ENCODE measurements at places on chromosomes 13 and 19. TPM values are rescaled to one million over a fixed set of nuclear protein-coding genes. Genes with fewer than 3 reads are reported as not detected.

- no peak for DNase-seq
Observed at GRCh38 chr13:93416736-93417355, 190.2 kb downstream of the GPC6 start.

DNA sequence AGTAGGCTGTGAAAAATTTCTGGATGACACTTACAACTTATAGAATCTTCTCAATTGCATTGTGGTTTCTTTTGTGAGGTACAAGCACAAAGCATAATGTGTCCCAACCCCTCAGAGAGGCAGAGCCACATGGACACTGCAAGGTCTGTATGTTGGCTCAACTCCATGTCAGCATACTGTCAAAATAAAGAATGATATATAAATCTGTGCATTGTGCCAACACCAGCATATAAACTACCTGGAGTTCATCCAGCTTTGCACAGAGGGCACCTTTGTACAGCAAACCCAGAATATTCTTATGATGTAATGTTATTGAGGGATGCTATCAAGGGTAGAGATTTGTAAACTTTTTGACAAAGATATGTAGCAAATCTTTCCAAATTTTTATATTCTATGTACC is 1065.8 kb upstream of the MIR17HG start:
- no peak for DNase-seq

Gene PRTN3
- total RNA-seq, result not detected

Gene RNF6
- 43.8 TPM for total RNA-seq

- DNase-seq, result no peak
Observed at GRCh38 chr19:39064405-39064804, 19.8 kb upstream of the ACP7 start.

Gene CACNG7
- total RNA-seq, result 0.43 TPM

Gene WTIP
- total RNA-seq, result 40.6 TPM

- DNase-seq, result peak; percentile 60
Observed at GRCh38 chr19:47436712-47437401, 17.5 kb upstream of the MEIS3 start.

- no peak for DNase-seq
Observed at GRCh38 chr19:33868076-33868735, 71.5 kb downstream of the KCTD15 start.
